ENCODE measurements at places on chromosomes 12 and 14.
A peak's percentile ranks its signal among the peaks of the same experiment; 100 is the strongest.

DNA sequence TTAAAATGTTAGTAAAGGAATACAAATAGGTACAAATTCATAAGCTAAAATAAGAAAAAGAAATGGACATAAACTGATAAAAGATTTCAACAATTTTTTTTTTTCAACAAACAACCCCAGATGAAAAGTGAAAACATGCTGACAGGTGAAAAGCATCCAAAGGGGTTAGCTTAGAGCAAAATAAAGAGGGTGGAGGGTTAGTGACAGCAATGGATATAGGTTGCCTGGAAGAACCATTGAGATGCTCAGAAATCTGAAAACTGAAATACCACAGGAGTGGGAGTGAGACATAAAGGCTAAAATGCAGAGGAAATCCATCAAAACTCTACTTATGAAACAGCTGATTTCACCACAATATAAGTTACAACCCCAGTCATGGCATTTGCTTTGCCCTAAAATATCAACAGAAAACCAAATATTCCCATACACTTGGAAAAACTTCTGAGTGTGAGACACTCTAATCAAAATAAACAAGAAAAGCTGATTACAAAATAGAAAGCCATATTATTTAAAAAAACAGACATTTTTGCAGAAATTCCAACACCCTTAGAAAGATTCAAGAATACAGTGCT, 136.3 kb upstream of the PLEKHG7 start:
- no peak for DNase-seq

DNA sequence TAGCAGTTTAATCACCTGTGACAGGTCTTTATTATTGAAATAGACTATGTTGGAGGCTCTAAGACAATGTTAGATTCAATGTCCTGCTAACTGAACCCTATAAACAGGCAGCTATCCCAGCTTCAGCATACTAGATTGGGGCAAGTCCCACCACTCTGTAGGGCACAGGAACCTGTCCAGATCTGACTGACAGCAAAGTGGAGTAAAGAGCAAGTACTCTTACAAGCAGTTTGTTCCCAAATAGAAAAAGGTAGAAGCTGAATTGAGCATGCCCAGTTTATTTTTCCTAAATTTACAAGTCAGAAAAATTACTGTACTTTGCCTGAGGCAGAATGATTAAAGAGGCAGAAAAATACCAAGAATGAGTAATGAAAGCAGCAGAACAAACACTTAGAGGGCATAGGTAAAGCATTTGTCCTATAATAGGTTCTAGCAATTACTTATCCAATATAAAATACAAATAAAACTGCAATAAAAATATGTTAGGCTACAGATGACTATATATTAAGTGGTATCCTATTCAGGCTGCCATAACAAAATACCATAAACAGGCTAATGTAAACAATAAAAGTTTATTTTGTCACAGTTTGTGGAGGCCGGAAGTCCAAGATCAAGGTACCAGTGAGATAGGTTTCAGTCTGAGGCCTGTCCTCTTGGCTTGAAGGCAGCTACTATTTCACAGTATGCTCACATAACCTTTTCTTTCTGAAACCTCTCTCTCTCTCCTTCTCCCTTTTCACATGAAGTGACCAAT, 868.2 kb downstream of the C12orf50 start:
- no peak for DNase-seq

DNA sequence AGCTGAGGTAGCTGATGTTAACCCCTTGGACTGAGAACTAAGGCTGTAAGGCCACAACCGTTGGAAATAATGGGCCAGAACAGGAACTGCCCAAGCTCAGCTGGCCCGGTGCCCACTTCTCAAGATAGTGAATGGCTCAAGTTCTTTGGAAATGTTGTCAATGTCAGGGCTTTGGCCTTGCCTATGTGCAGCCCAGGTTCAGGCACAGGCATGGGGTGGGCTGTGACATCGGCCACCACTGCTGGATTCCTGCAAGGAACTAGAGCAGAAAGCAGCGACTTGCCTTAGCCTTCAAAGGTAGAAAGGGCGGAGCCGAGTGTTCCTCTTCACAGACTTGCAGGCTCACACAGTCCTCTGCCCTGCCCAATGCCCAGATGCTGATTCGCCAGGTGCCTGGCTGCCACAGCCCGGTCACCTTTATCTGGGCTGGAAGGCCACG, 291.2 kb downstream of the ZFP36L1 start:
- no peak for DNase-seq

- no peak for DNase-seq
These were observed 1.6 kb upstream of the PRKAB1 start for GRCh38 chr12:119666226-119666795.

GRCh38 chr14:88753873-88754272, 38.9 kb downstream of the EML5 start:
- no peak for DNase-seq

- DNase-seq: peak; percentile 62
These were observed 92.9 kb upstream of the NEDD1 start for GRCh38 chr12:96814200-96814599.

DNA sequence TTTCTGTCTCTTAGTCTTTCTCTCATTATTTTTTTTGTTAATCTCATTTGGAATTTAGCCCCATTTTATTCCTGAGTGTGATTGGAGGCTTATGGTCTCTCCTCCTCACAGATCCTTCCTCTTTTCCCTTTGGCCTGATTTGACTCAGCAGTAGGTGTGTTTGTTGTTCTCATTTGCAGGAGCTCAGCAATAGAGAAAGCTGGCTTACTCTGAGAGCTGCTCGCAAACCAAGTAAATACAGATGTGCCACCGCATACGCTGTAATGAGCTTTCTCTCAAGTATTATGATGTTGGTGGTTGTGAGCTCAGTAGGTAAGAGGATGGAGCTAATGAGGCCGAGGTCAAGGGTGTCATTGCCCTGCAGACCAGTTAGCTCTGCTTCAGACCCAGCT, 206.5 kb downstream of the ETV6 start:
- DNase-seq: no peak

GRCh38 chr14:70662080-70662479, 20.4 kb downstream of the TTC9 start:
- no peak for DNase-seq

DNA sequence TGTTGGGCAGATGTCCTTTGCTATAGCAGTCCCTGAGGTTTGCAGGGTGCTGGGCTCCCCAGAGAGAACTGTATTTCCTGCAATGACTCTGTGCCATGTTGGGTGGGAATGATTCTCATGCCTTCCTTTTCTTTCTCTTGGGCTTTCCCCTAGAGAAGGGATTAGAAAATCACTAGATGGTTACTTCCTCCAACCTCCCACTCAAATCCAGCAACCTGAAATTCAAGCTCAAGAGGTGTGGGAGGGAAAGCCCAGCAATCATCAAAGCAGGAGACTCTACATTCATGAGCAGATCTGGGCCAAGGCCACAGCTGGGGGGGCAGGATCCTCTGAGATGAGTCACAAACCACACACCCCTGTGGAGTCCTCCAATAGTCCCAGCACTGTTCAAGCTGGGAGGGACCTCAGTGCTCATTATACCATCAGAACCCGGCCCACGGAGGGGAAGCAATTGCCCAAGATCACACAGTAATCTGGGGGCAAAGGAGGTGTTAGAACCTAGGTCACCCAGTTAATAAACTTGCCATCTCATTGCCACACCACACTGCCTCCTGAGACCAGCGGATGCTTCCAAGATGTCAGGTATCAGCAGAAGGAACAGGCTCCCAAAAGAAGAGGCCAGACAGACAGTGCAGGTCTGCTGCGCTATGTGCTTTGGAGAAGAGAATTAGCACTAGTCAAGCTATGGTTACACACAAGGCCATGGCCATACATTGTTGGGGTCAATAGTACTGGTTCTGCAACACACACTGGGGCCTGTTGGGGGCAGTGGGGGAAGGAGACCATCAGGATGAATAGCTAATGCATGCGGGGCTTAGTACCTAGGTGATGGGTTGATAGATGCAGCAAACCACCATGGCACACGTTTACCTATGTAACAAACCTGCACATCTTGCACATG, 65.7 kb downstream of the TTC9 start:
- peak; percentile 85 for DNase-seq

- no peak for DNase-seq
These were observed 142.1 kb downstream of the GXYLT1 start for GRCh38 chr12:42002563-42002962.

DNA sequence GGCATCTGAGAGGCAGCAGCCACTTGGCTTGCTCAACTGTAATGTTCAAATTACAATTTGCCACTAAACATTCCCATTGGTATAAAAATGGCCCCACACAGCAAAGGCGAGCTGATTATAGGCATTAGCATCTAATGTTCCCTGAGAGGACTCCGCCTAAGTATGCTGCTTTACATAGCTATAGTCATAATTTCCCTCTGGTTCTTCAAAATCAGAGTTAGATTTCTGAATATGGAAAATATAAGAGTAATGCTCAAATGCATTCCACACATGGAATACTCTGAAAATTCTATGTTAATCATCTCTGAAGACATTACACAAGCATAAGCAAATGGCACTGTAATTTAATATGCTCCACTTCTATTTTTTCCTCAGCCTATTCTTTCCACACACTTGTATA, 83.7 kb upstream of the BTG1 start:
- DNase-seq: no peak

GRCh38 chr14:79568594-79568993, 642.7 kb downstream of the DIO2 start:
- no peak for DNase-seq

DNA sequence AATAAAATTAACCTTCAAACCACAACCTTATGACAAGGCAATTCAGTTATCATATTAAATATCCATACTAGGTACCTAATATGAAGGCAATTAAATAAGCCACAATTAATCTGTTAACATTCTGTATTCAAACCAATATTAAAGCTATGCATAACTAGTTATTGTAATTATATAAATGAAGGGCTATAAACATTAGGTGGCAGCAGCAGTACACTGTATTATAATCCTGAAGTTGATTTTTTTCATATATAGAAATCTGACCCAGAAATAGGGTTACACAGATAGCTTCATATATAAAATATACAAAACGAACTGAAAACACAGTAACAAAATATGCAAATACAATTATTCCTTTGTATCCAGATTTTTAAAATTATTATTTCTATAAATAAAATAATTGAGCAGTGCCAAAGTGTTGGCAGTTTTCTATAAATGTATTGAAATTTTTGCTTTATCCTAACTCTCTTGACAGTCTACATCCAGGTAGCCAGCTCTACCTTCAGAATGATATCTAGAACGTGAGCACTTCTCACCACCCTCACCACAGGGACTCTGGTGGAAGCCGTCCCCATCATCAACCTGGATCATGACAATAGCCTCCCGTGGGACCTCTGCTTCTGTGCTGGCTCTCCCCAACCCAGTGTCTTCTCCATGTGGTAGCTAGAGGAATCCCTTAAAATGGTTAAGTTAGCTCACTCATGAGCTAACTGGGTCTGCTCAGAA, 136.2 kb downstream of the MED13L start:
- no peak for DNase-seq

DNA sequence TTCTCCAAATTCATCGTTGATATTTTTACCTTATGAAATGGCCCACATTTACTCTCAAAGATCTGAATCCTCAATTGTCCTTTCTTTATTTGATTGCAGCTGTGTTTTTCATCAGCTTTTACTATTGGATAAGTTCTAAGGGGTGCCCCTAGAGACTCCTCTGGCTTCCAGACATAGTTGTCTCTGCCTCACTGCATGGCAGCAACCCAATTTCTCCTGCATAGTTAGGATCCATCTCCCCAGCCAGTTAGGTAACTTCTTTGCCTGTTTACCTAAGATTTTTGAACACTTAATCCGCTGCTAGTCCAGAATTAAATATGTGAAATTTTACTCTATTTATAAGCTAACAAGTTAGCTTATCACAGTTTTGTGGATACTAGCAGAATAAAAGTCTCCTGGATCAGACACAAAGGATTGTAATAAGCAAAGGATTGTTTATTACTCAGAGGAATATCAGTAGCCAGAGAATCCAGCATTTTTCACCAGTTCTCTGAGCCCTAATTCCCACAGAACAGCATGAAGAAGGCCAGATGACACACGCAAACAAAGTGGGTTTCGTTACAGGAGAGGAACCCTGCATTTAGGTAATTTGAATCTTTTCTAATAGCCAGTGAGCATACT, 101.1 kb downstream of the BBS10 start:
- peak; percentile 20 for DNase-seq

- DNase-seq: no peak
These were observed 5.7 kb downstream of the RITA1 start for GRCh38 chr12:113191227-113191626.

GRCh38 chr14:61812347-61813095, 50.3 kb downstream of the SNAPC1 start:
- DNase-seq: no peak

DNA sequence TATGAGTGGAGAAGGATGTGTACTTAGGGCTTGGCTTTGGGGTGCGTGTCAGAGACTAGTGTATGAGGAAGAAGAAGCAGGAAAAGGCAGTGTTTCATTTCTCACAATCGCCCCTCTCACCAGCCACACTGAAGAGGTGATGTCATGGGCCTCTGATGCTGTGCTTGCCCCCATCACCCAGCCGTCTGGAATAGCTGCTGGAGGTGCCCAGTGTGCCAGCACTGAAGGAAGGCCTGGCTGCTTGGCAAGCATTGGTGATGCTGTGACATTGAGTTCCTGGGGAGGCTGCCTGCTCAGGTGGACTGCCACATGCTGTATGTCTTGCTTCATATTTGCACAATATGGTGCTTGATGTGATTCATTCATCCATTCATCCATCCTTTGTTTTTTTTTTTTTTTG, 56.2 kb downstream of the CRADD start:
- no peak for DNase-seq
